ENCODE measurements at places on chromosomes 5 and 9.

GRCh38 chr9:126805554-126806262 lies 868 bp downstream of the ZBTB43 start:
- DNase-seq = peak; percentile 89

DNA sequence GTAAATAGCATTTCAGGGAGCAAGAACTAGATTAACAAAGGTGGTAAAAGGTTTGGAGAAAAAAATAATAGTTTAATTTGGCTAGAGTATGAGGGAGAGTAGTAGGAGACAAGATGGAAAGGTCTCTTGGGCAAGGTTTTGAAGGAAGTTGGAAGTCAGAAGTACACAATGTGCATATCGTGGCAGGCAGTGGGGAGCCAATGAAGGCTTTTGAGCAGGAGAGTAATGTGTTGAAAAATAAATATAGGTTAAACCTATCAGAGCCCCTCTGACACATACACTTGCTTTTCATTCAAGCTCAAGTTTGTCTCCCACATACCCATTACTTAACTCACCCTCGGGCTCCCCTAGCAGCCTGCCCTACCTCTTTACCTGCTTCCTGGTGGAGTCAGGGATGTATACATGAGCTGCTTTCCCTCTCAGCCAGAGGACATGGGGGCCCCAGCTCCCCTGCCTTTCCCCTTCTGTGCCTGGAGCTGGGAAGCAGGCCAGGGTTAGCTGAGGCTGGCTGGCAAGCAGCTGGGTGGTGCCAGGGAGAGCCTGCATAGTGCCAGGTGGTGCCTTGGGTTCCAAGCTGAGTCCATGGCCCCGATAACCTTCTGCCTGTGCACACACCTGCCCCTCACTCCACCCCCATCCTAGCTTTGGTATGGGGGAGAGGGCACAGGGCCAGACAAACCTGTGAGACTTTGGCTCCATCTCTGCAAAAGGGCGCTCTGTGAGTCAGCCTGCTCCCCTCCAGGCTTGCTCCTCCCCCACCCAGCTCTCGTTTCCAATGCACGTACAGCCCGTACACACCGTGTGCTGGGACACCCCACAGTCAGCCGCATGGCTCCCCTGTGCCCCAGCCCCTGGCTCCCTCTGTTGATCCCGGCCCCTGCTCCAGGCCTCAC lies at the start of gene CA9:
CA9 (plus strand) TSS at position 797 of the 893 bp plus-strand sequence; CDS start at position 829, 32 bp downstream.
- no peak for DNase-seq

DNA sequence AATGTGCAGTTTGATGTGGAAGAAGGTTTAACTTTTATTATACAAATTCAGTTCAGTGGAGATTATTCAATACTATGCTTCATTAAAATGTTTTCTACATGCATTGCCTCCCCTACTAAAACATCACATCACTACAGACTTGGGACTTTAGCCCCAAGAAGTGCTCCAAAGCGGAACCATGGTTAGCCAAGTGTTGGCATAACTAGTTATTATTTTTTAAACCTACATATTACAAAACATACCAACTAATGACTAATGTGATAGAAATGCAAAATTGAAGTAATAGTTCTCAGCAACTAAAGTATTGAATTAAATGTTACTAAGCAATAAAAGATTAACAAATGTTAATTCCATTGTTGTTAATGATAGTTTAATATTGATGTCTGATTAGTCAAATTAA lies 74.5 kb downstream of the XRCC4 start:
- DNase-seq = peak; percentile 5

GRCh38 chr5:8981496-8981895 lies 564.4 kb downstream of the SEMA5A start:
- peak; percentile 58 for DNase-seq

GRCh38 chr5:23314827-23315226 lies 192.6 kb upstream of the PRDM9 start:
- DNase-seq = peak; percentile 87

- DNase-seq = no peak
Observed at GRCh38 chr9:6782981-6783380, 25.2 kb downstream of the KDM4C start.

- peak; percentile 50 for DNase-seq
Observed at GRCh38 chr5:111927191-111927590, 170.2 kb upstream of the NREP start.

- no peak for DNase-seq
Observed at GRCh38 chr5:99119326-99119725, 190.5 kb upstream of the CHD1 start.

DNA sequence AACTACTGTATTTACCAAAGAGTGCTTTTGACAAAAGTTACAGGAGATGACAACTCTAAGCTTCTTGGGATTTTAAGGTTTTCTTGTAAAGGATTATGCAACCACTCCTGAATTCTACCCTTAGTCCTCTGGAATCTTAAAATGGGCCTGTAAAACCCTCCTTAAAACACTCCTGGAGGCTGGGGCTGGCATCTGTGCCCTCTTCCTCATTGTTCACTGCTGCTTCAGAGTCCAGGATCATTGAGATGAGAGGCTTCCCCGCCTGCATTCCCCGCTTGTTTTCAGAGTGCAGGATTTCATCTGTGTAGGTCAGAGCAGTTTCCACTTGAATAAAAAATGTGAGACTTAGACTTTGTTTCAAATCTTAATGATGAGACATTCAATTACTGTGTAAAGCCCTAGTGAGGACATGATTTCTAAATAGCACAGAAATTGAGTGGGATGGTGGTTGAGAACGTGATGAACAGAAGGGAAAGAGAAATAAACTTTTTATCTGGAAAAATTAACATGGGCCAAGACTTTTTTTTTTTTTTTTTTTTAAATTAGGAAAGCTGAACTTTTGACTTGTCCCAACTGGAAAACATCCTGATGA lies 40.4 kb downstream of the PCSK5 start:
- no peak for DNase-seq

All from fibroblast of mammary gland (primary cell).